ENCODE measurements at places on chromosomes 13 and 19.

DNA sequence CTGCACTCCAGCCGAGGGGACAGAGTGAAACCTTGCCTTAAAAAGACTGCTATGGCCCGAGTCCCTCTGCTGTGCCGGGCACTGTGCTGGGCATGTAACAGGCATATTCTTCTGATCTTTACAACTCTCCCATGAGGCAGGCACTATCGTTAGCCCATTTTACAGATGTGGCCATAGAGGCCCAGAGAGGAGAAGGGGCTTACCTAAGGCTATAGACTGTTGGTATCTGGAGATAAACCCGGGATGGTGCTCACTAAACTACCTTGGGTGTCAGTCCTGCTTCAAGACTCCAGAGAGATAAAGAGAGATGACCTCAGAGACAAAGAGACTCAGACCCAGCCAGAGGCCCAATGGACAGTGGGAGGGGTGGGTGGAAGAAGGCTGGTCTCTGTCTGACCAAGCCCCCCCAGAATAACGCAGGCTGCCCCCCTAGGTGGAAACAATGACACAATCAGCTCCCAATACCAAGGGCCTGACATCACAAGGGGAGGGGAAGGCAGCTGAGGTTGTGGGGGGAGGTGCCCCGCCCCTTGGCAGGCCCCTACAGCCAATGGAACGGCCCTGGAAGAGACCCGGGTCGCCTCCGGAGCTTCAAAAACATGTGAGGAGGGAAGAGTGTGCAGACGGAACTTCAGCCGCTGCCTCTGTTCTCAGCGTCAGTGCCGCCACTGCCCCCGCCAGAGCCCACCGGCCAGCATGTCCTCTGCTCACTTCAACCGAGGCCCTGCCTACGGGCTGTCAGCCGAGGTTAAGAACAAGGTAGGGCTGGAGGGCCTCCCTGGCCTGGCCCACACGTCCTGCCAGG is at the start of gene CNN1:
Gene CNN1, plus strand, starts transcription at position 620 of the 805 bp plus-strand sequence. Its CDS starts 77 bp downstream, at position 697.
- no peak for DNase-seq

DNA sequence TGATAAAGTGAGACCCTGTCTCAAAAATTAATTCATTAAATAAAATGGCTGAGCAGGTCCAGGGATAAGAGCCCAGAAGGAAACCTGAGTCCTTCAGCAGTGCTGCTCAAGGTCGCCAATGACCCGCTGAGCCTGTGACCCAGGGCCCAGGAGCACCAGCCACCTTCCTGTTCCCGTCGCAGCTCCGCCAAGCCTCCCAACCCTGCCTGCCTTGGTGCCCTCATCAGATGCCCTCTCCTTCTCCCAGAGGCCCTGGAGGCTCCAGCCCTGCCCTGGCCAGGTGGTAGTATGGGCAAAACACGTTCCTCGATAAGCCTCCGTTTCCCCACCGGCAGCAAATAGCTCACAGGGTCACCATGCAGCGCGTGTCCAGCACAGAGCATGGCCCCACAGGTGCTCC is 2.6 kb downstream of the REXO1 start:
- no peak for DNase-seq

DNA sequence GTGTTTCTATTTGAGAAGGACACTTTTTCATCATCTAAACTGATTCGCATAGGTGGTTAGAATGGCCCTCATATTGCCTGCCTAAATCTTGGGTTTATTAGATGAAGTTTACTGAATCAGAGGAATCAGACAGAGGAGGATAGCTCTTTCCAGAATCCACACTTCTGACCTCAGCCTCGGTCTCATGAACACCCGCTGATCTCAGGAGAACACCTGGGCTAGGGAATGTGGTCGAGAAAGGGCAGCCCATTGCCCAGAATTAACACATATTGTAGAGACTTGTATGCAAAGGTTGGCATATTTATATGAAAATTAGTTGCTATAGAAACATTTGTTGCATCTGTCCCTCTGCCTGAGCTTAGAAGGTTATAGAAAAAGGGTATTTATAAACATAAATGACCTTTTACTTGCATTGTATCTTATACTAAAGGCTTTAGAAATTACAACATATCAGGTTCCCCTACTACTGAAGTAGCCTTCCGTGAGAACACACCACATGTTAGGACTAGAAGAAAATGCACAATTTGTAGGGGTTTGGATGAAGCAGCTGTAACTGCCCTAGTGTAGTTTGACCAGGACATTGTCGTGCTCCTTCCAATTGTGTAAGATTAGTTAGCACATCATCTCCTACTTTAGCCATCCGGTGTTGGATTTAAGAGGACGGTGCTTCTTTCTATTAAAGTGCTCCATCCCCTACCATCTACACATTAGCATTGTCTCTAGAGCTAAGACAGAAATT is 103.8 kb downstream of the TNFRSF19 start:
- DNase-seq, result no peak

DNA sequence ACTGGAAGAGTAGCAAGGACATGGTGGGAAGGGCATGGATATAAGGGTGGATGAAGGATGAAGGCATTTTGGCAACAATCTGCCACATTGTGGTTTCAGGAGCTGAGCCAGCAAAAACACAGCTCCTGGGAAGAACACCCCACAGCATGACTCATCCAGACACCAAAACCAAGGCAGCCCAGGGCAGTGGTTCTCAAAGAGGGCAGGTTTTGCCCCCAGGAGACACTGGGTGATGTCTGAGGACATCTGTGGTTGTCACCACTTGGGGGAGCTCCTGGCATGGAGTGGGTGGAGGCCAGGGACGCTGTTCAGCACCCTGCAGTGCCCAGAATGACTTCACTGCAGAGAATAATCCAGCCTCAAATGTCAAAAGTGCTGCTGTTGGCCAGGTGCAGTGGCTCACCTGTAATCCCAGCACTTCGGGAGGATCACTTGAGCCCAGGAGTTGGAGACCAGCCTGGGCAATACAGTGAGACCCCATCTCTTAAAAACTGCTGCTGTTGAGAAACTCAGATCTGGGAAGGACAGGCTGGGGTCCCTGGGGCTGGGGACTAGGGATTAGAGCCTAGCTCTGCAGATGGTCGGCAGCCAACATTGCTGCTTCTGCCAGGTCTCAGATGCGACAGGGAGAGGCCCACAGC is 16.1 kb downstream of the ZFR2 start:
- DNase-seq, result peak; percentile 54

DNA sequence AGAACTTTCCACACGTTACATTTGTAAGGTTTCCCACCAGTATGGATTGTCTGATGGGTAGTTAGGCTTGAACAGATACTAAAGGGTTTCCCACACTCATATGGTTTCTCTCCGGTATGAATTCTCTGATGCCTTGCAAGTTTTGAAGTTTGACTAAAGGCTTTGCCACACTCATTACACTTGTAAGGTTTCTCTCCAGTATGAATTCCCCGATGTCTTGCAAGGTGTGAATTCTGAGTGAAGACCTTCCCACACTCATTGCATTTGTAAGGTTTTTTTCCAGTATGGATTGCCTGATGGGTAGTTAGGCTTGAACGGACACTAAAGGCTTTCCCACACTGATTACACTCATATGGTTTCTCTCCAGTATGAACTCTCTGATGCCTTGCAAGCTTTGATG is 7.6 kb upstream of the ZNF415 start:
- DNase-seq, result no peak

- DNase-seq, result no peak
Observed at GRCh38 chr19:16594131-16594586, 21.9 kb upstream of the SLC35E1 start.

GRCh38 chr19:45591004-45591637 is 6.5 kb upstream of the OPA3 start:
- DNase-seq, result no peak

DNA sequence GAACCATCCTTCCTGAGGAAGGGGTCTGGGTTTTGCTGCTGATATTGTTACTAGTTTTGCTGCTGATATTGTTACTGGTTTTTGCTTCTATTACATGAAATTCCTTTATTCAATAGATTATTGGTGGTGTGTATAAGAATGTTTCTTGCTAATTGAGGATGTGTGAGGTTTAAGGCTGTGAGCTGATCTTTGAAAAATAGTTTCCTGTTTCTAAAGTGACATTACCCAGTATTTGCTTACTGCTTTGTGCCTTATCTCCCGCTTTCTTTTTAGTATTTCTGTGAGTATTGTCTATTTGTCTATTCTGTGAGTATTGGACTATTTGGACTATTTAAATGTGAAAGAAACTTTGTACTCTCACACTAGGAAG is 38.2 kb upstream of the C1QTNF9 start:
- no peak for DNase-seq

DNA sequence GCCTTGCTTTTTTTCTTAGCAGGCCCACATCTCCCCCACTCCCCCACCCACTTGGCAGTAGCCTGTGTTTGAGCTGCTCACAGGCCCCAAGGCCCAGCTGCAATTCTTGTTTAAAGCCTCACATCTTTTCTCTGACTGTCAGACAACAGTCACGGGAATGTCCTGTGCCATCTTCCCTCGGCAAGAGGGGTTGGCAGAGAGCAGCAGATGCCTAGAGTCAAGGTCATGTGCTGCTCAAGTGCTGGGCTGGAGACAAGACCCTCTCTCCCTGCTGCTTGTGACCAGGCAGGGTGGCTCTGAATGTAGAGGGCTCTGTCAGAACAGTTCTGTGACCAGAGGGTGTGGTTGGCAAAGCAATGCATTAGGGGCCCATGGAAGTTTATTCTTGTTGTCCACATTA is 47.4 kb downstream of the BBC3 start:
- DNase-seq, result no peak

DNA sequence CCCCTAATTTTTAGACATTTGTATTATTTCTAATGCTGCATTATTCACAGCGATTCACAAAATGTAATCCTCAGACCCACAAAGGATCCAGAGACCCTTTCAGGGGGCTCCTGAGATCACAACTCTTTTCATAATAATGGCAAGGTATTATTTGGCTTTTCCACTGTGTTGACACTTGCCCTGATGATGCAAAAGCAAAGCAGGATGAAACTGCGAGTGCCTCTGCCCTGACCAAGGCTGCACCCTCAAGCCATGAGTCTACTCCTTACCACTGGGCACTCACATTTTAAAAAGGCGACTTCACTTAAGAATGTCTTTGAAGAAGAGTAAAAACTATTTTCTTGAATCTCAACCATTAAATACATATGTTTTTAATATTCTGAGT is 11.4 kb downstream of the ELF1 start:
- no peak for DNase-seq

- no peak for DNase-seq
Observed at GRCh38 chr19:17236811-17237543, 8.7 kb downstream of the NR2F6 start.

GRCh38 chr19:29367791-29368222 is 154.9 kb upstream of the UQCRFS1 start:
- DNase-seq, result no peak

GRCh38 chr19:35109395-35110112 is 6.1 kb upstream of the FXYD3 start:
- DNase-seq, result no peak

- DNase-seq, result no peak
Observed at GRCh38 chr19:8109890-8110662, 39.3 kb downstream of the FBN3 start.

Data from RKO (cell line).